ENCODE measurements at places on chromosomes 6 and 20.
A peak's percentile ranks its signal among the peaks of the same experiment; 100 is the strongest.

DNA sequence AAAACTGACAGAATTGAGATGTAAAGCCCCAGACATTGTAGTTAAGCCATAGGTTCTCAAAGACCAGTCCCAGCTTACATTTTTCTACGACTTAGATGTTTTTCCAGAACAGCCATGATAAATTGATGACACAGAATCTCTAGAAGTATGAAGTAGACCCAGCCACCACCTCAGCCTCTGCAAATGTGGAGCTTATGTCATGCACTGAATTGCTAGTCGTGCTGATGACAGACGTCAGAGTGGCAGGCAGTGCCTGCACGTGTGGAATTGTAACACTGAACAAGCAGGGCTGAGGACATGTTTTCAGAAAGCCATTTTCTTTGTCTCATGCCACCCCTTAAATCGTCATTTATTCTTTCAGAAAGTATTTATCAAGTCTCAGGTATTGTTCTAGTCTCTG is 72.4 kb upstream of the TMEM181 start:
- DNase-seq, result no peak

DNA sequence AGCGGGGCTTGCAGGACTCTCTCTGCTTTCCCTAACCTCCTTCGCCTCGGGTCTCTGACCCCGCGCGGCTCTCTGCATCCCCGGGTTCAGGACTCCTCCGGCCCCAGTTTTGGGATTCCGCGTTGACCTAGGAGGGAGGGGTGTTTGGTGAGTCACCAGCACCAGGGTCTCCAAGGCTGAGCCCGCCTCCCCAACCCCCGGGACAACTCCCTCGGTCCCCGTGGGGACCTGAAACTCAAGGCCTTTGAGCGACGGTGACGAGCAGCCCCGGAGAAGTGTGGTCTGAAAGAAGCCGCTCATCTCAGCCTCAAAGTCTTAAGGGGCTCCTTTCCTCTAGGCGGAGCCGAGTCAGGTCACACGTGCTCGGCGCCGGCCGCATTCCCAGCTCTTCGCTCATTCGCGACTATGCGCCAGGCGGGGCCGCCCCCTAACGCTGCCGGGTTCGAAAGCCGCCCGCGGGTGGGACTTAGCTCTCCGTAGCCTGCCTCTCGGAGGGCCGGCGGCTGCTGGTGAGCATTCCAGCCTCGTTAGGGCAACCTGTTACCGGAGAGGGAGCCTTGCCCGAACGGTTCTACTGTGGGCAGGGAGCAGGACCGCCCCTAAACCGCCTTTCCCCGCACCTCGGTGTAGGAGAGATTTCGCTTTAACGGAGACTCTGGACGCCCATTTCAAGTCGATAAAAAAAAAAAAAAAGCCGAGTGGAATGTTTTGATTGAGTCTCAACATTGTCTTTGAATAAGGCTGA is 3.0 kb upstream of the PRDM13 start:
- no peak for DNase-seq

DNA sequence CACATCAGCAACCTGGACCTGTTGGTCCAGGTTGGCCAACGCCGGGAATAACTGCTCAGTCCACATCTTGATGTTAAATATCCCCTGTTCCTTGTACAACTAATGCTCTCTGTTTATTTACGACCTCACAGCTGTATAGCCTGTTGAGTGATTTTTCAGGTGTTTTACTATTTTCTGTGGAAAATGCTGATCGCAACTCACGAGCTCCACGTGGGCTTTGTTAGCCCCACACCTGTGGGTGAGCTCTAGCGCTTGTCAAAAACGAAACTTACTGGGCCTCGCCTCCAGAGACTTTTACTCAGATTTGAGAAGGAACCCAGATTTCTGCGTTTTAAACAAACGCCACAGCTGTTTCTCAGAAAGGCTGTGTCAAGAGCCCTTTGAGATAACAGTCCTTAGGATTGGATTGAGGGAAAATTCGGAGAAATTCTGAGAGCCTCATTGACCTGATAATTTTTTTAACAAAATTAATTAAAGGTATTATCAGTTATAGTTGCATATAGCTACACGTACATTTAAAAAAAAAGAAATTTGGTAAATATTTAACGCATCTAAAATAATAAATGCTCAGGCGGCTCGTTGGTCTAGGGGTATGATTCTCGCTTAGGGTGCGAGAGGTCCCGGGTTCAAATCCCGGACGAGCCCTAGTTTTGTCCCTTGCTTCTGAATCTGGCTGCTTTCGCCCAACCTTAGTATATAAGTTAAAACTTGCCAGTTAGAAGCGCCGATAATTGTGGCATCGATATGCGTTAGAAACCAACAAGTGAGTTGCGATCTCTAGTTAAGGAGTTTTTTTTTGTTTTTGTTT is 16.7 kb downstream of the HMGN4 start:
- DNase-seq, result peak; percentile 73

DNA sequence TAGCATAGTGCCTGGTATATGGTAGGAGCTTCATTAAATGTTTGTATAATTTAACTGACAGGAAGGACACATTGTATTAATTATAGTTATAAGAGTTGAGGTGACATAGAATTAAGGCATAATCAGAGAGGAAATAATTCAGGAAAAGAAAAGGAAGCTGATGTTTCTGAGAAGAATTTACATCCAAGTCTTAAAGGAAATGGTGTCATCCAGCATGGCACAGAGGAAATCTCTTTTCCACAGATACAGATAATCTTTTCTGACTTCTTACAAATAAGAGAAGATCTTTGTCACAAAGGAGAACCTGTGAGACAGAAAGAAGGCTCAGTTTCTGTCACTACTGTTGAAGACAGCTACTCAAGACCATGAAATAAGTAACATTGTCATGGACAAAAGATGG is 222.5 kb downstream of the GJA1 start:
- DNase-seq, result no peak

DNA sequence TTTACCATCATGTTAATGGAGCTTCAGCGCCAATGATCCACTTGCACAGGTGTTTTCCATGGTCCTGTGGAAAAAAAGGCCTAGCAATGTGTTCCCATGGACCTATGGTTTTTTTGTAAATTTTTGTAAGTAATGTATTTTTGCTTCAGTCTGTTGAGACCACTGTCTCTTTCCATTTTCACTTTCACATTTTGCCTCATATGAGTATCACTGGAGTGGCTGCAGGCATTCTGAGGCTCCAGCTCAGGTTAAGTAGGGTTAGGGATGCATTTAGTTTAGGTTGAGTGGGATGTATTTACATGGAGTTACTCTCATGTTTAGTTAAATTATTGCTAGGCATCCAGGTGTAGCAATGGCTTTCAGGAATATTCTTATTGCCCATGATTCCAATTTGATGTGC is 19.2 kb upstream of the LMBRD1 start:
- no peak for DNase-seq

DNA sequence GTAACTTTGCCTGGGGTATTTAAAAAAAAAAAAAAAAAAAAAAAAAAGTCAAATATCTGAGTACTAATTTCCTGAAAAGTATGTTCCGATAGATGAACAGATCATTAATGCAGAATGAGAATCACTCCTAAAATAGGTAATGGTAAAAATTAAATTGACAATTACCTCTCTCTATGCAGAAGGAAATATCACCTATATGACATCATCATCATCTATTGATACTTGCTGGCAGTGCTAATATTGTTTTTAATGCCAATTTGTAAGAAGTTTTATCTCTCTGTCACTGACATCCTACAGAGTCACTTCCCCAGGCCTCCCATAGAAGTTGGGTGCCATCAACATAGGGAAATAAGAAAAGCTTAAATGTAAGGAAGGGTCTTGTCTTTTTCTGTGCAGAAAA is 29.9 kb downstream of the ADNP start:
- DNase-seq, result no peak

DNA sequence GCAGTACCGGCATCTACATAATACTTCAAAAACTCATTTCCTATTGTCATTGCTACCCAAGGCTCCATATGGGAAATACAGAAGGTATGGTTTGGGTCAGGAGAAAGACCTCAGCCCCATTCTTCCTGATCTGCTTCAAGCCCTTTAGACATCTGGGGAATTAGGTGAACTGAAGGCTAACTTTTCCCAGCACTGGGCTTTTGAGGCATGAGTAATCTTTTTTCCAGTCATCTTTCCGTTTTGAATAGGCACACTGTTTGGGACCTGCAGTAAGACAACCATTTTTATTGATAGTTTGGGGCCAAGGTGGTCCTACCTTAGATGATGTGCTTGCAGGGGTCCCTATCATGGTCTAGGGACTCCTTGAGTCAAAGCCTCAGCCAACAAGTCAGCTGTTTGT is 198.4 kb downstream of the HAO1 start:
- no peak for DNase-seq

DNA sequence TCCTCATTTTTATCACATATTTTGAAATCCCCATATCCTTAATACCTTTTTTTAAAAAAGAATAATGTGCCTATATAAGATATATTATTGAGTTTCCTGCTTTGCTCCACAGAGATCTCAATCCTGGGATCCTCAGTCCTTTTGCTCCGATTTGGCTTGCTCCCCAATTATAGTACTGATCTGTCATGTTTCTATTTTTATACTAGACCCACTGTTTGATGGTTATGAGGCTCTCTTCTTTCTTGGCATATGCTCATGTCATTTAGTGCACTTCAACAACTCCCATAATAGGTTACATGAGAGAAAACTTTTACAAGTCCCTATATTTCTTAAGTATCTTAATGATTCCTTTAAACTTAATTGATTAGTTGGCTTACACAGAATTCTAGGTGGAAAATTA is 958.5 kb upstream of the EPHA7 start:
- DNase-seq, result no peak

DNA sequence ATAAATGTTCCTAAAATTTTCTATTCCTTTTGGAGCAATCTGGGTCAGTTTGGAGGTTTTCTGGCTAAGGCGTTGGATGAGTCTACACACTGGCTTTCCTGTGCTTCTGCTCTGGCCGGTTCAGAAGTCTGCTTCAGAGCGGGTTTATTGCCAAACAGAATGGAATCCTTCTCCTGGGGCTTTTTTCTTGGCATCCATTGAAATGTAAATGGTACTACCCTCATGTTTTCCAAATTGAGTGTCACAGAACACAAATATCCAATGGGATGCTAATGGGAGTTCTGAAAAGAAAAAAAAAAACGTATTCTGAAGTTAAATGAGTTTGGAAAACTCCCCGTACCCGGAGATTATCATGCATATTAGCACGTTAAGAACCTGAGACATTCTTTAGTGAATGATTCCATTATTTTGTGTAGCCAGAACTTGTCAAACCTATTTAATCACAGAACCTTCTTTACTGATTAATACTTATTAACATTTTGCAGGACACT is 930.3 kb downstream of the QKI start:
- DNase-seq, result no peak

- DNase-seq, result no peak
Measured at GRCh38 chr6:151436300-151436699, 15.6 kb downstream of the RMND1 start.

- no peak for DNase-seq
Measured at GRCh38 chr6:156807028-156807427, 29.9 kb downstream of the ARID1B start.

GRCh38 chr20:21302664-21303060 is 469 bp upstream of the XRN2 start:
- DNase-seq, result no peak

- DNase-seq, result no peak
Measured at GRCh38 chr6:143123941-143124340, 63.3 kb downstream of the AIG1 start.

- DNase-seq, result no peak
Measured at GRCh38 chr6:159121486-159121885, 47.7 kb upstream of the FNDC1 start.

GRCh38 chr20:53828088-53828681 is 234.5 kb upstream of the ZNF217 start:
- DNase-seq, result no peak

- DNase-seq, result no peak
Measured at GRCh38 chr6:37008484-37009465, 3.3 kb downstream of the FGD2 start.

DNA sequence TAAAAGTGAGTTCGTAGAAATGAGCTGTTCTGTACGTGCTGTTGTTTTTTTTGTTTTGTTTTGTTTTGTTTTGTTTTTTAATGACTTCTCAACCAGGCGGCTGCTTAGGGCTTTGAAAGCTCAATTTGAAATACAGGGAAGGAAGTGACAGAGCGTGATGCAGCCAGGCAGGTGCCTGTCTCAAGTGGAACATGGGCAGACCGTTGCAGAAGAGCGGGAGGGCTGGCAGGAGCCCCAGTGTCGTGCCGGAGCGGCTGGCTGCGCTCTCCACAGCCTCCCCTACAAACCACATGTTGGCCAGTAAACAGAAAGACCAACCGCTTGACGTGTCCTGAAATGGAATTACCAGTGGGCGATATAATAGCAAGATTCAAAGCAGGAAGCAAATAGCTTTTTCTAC is 164.9 kb upstream of the RREB1 start:
- DNase-seq, result no peak

DNA sequence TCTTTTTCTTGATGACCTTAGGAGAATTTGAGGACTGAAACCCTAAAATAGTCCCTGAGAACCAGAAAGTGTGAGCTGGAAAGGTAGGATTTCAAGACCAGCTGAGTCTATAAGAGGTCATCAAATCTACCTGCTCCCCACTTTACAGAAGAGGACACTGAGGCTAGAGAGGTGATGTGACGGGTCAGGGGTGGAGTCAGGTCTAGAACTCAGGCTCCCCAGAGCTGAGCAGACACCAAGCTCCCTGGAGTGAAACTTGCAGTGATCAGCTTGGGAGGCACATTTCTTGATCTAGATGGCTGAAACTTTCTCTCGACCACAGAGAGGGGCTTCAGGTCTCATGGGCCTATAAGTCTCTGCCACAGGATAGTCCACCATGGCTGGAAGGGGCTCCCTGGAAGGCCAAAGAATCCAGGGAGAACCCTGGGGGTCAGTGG is 55.1 kb downstream of the HNF4A start:
- DNase-seq, result no peak

- no peak for DNase-seq
Measured at GRCh38 chr20:44109951-44110361, 77.0 kb downstream of the JPH2 start.

DNA sequence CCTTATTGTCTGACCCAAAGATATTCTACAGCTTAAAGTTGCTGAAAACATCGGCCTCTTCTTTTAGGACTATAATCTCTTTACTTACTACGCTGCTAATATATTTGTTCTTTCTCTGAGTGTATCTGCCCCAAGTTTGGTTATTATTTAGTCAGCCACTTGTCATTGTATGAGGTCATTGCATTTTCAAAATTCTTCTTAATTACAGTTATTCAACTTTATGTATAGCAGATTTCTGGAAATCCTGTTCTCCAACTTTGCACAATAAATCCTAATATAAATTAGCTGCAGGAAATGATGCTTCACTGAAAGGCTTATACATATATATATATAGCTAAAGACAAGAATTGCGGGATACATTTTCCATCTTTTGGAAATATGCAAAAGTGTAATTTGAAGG is 88.5 kb upstream of the HIVEP1 start:
- no peak for DNase-seq

- DNase-seq, result no peak
Measured at GRCh38 chr20:38730167-38730988, 6.1 kb downstream of the SLC32A1 start.

DNA sequence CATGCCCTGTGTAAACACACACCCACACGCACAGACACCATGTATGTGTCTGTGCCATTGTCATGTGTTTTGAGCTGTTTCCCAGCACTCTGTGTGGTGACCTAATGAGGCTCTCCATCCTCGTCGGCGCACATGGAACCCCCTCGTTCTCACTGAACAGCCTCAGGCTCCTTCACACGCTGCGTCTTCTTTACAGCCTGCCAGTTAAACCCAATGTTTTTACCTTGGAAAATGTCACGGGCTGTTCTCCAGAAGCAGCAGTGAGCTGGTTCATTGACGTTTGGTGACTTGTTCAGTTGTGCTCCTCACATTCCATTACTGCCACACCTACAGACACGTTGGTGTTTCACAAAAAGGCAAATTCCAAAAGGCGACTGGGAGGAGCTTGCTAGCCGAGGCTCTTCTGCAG is 201.0 kb upstream of the FOXQ1 start:
- no peak for DNase-seq
